Stimulated activated naive B cell treated with anti-CD40 and anti-IgM and Interleukin-4, amounts not matched to agents 10 μg/mL and 1 μg/mL and 100 μg/mL, for 72 hours (primary cell): ENCODE measurements at places on chromosomes 11 and 22.

- no peaks in the 10 kb centered on the region for H3K27me3 ChIP-seq
- peak overlapping the region; percentile 92 for H3K4me3 ChIP-seq
- peaks cover 50% of the 10 kb centered on the region for H3K4me1 ChIP-seq
- peaks cover 24% of the 10 kb centered on the region for H3K36me3 ChIP-seq
These were observed 758 bp downstream of the PDXP start for GRCh38 chr22:37659066-37659896.

DNA sequence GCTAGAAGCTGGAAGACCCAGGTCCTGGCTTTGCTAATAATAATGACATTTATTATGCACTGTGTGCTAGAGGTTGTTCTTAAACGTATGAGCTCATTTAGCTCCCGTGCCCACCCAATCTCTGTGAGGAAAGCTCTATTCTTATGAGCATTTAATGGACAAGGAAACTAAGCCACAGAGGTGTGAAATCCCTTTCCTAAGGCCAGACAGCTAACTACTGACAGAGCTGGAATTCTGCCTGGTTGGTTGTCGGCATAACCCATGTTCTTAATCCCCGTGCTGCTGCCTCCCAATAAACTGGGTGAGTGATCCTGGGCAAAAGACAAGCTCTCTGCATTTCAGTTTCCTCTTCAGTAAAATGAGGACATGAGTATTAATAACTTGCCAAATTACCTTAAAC is 49.4 kb downstream of the SNX19 start:
- no peak for DNase-seq
- H3K4me3 ChIP-seq: no peak overlapping the region
- H3K36me3 ChIP-seq: peaks cover 23% of the 10 kb centered on the region
- H3K27ac ChIP-seq: no peak overlapping the region
- no peaks in the 10 kb centered on the region for H3K27me3 ChIP-seq

GRCh38 chr11:134564472-134565200 is 152.6 kb upstream of the B3GAT1 start:
- no peaks in the 10 kb centered on the region for H3K4me1 ChIP-seq
- H3K27me3 ChIP-seq: no peaks in the 10 kb centered on the region
- no peaks in the 10 kb centered on the region for H3K36me3 ChIP-seq
- H3K4me3 ChIP-seq: no peak overlapping the region
- no peak overlapping the region for H3K27ac ChIP-seq
- DNase-seq: no peak

- peaks cover 4% of the 10 kb centered on the region for H3K4me1 ChIP-seq
- H3K27ac ChIP-seq: no peak overlapping the region
- H3K4me3 ChIP-seq: no peak overlapping the region
These were observed 5.2 kb upstream of the LGR4 start for GRCh38 chr11:27477831-27478230.

- no peak overlapping the region for H3K4me3 ChIP-seq
- H3K27ac ChIP-seq: peak overlapping the region; percentile 56
- peaks cover 31% of the 10 kb centered on the region for H3K36me3 ChIP-seq
- H3K4me1 ChIP-seq: peaks cover 51% of the 10 kb centered on the region
These were observed 14.2 kb downstream of the DTX4 start for GRCh38 chr11:59186130-59186594.

DNA sequence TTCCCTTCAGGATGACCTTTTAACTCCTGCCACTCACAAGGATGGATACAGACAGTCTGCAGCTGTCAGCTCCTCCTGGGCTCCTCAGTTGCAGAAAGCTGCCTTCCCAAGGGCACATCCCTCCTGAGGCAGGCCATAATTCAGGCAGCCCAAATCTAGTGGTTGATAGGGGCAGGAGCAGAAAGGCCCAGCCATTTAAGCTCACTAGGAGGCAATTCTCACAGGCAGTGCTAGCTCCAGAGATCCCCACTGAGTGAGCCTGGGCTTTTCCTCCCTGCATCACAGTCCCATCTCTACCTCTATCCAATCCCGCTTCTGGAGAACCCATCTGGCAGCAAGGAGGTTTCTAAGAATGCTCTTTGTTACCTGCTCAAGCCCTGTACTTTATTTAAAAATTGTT is 200.6 kb downstream of the ARHGAP42 start:
- H3K27me3 ChIP-seq: no peaks in the 10 kb centered on the region
- no peaks in the 10 kb centered on the region for H3K36me3 ChIP-seq
- no peak overlapping the region for H3K4me3 ChIP-seq
- no peak for DNase-seq

DNA sequence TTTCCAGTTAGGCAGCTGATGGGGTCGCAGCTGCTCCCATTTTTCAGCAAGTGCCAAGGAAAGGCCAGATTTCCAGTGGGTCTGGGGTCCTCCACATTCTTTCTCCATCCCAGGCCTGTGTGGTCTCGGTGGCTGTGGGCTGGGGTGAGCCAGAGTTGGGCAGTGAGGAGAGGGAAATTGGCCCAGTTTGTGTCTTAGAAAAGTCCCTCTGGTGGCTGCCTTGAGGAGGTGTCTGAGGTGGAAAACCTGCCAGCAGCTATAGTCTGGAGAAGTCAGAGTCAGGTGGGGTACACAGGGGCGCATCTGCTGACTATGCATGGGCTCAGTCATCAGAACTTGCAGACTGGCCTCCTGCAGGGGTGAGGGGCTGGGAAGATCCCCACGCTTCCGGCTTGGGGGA is 30.5 kb downstream of the MRGPRD start:
- H3K4me1 ChIP-seq: peaks cover 12% of the 10 kb centered on the region
- no peaks in the 10 kb centered on the region for H3K36me3 ChIP-seq

- H3K27me3 ChIP-seq: no peaks in the 10 kb centered on the region
- H3K27ac ChIP-seq: no peak overlapping the region
- no peaks in the 10 kb centered on the region for H3K36me3 ChIP-seq
- DNase-seq: no peak
- H3K4me1 ChIP-seq: no peaks in the 10 kb centered on the region
- no peak overlapping the region for H3K4me3 ChIP-seq
These were observed 29.2 kb downstream of the PDGFD start for GRCh38 chr11:104134745-104135144.

- no peak overlapping the region for H3K27ac ChIP-seq
- no peaks in the 10 kb centered on the region for H3K36me3 ChIP-seq
- no peak overlapping the region for H3K4me3 ChIP-seq
- DNase-seq: no peak
- no peaks in the 10 kb centered on the region for H3K4me1 ChIP-seq
These were observed 426.4 kb downstream of the AASDHPPT start for GRCh38 chr11:106503901-106504300.

DNA sequence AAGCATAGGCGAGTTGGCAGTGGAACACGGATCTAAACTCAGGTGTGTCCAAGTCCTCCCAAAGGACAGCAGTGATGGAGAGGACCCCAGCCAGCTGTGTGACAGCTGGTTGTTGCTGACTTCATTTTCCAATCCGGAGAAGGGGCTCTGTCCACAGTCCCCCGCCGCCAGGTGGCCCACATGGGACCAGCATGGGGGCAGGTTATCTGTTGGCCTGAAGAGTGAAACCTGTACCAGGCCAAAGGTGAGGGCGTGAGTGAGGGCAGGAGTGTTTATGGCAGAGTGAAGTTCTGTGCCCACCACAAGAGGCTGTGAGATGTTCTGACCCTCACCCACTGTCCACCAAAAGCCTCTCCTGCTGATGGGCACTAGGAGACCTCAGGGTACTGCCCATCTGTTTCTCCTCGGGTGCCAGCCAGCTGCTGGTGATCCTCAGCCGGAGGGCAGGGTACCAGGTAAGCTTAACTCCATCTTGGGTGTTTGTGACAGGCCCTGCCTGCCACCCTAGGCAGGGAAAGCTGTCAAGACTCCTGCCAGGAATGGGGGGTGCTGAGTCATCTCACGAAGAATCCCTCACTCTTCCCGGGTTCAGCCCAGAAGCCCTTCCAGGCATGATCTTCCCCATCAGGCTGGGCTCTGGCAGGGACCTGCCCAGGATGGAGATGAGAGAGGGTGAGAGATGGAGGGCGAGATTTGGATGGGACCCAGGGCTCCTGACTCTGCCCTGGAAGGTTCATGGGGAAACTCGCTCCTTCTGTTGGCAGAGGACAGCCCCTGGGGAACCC is 15.5 kb upstream of the TAB1 start:
- peaks cover 39% of the 10 kb centered on the region for H3K4me1 ChIP-seq
- no peak overlapping the region for H3K27ac ChIP-seq
- no peak for DNase-seq
- H3K36me3 ChIP-seq: no peaks in the 10 kb centered on the region

- H3K27me3 ChIP-seq: no peaks in the 10 kb centered on the region
- peaks cover 59% of the 10 kb centered on the region for H3K36me3 ChIP-seq
- H3K4me3 ChIP-seq: no peak overlapping the region
- no peak for DNase-seq
- H3K4me1 ChIP-seq: peaks cover 60% of the 10 kb centered on the region
These were observed 12.0 kb downstream of the RELA start for GRCh38 chr11:65650547-65651338.

DNA sequence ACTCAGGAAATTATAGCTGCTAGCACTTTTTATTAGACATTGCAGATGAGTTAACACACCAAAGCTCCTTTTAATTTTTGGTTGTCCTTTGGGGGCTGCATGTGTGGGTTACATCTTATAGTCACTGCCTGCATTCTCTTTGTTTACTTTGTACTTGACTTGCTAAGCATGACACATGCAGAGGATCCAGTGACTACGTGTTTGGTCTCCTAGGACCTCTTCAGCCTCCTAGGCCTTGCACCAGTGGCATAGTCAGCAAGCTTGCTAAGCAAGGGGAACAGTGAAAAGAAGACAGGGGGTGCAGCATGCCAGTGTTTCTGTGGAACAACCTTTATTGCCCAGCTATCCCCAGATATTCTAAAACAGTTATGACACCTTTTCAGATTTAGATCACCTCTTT is 108.2 kb downstream of the PAX6 start:
- H3K4me3 ChIP-seq: no peak overlapping the region
- H3K36me3 ChIP-seq: peaks cover 8% of the 10 kb centered on the region
- H3K27me3 ChIP-seq: no peaks in the 10 kb centered on the region
- no peak overlapping the region for H3K27ac ChIP-seq

DNA sequence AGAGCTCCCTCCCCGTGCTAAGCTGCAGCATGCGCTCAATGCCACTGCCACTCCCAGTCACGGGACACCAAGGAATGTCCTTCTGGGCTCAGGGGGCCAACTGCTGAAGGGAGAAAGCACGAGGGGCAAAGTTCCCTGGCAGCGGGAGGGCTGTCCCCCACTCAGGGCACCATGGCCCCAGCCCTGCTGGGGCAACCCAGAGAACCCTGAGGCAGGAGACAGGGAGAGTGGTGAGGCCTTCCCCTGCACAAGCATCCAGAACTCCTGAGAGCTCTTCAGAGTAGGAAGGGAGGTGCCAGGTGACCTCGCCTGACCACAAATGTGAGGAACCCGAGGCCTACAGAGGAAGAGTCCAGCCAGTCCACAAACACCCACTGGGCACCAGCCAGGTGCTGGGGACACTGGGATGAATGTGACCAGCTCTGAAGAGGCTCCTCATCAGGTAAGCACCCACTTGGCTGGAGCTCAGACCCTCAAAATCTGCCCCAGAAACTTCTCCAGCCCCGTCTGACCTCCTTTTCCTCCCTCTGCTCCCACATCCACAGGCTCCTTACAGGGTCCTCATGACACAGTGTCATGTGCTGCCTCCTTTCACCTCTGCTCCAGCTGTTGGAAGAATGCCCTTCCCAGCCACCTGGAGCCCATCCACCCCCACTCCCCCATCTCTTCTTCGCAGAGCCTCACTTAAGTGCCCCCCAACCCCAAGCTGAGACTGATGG is 15.6 kb downstream of the GDPD5 start:
- H3K36me3 ChIP-seq: no peaks in the 10 kb centered on the region
- no peak overlapping the region for H3K4me3 ChIP-seq
- DNase-seq: no peak
- no peaks in the 10 kb centered on the region for H3K27me3 ChIP-seq

DNA sequence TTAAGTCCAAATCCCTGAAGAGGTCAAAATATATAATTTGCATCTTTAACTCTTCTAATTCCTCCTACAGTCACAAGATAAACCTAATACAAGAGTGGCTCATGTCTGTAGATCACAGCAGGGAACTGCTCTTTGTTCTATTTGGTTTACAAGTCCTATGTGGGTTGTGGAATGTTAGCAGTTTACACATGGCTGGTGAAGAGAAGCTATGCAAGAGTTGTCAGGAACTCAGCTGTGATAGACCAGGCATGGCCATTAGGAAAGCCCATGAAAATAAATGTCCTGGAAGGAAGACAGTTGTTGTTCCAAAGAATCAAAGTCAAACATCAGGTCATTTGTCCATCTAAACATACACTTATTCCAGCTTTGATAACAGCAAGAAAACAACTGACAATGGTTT is 312.4 kb upstream of the PITPNB start:
- H3K27me3 ChIP-seq: peaks cover 4% of the 10 kb centered on the region
- H3K27ac ChIP-seq: no peak overlapping the region
- DNase-seq: no peak

- no peaks in the 10 kb centered on the region for H3K36me3 ChIP-seq
- H3K4me3 ChIP-seq: no peak overlapping the region
- H3K27me3 ChIP-seq: peaks cover 23% of the 10 kb centered on the region
- no peak overlapping the region for H3K27ac ChIP-seq
- DNase-seq: no peak
- no peaks in the 10 kb centered on the region for H3K4me1 ChIP-seq
These were observed 38.7 kb upstream of the TSKU start for GRCh38 chr11:76744186-76745043.

DNA sequence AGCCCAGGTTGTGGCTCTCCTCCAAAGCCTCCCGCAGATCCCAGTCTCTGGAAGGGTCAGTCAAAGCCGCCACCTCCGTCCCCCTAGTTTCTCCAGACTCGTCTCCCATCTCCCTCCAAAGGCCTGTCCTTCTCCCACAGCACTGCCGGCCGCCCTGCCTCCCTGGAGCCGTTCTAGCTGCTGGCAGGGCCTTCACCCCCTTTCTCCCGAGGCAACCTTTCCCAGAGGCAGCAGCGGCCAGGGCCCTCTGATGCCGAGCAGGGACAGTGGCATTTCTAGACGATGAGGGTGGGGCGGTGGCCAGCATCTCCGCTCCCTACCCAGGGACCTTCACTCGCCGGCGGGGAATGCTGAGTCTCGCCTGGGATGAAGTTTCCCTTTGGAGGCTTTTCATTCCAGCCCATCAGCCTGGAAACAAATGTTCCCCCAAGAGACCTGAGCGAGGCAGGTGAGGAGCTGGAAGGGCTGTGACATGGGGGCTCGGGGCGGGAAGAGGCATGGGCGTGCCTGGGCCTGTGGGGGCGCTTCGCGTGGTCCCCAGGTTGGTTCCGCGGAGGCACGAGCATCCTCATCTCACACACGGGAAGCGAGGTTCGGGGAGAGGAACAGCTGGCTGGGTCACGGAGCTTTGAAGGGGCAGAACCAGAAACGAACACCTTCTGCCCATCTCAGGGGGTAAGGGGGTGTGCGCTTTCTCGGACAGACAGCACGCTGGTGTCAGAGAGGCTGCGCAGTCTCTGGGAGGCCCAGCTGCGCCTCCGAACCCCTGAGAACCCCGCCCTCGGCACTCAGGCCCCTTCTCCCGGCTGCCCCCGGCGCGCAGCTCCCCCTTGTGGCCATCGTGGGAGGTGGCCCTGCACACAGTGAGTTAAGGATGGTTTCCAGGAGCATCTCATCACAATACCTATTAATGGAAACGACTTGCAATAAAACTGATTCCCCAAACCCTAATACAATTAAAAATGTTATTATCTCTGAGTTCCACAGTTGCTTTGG is 18.1 kb upstream of the KLHL35 start:
- no peak for DNase-seq
- H3K27ac ChIP-seq: no peak overlapping the region
- no peaks in the 10 kb centered on the region for H3K36me3 ChIP-seq
- H3K4me1 ChIP-seq: no peaks in the 10 kb centered on the region
